Hematopoietic multipotent progenitor cell treated with erythropoietin and hydrocortisone succinate and interleukin-3 and kit ligand, for 6 days (in vitro differentiated cells): ENCODE measurements at places on chromosomes 16 and 17.

DNA sequence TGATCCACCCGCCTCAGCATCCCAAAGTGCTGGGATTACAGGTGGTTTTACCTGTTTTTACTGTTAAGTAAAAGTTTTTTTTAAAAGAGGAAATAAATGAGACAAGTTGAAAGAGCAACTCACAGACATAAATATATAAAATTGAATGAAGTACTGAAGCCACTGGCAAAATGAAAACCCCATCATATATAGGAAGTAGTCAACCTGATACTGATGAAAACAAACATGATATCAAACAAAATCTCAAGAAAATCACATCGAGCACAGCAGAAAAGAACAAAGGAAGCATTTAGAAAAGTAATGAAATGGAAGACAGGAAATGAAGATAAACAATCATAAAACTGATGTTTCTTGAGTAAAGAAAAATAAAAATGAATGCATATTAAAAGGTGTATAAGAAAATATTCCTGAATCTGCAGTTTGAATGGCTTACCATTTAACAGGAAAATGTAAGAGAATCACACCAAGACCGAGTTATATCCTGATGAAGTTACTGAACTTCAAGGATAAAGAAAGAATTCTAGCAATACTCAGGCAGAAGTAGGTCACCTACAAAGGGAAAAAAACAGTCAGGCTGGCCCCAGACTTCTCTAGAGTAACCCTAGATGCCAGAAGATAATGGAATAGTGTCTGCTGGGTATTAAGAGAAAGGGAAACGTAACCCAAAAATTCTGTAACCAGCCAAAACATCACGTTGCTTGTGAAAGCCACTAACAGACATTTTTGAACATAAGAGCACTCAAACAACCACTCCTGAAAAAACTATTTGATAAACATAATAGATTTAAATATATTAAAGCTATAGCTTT lies 31.5 kb downstream of the UBE2G1 start:
- no peak for DNase-seq

DNA sequence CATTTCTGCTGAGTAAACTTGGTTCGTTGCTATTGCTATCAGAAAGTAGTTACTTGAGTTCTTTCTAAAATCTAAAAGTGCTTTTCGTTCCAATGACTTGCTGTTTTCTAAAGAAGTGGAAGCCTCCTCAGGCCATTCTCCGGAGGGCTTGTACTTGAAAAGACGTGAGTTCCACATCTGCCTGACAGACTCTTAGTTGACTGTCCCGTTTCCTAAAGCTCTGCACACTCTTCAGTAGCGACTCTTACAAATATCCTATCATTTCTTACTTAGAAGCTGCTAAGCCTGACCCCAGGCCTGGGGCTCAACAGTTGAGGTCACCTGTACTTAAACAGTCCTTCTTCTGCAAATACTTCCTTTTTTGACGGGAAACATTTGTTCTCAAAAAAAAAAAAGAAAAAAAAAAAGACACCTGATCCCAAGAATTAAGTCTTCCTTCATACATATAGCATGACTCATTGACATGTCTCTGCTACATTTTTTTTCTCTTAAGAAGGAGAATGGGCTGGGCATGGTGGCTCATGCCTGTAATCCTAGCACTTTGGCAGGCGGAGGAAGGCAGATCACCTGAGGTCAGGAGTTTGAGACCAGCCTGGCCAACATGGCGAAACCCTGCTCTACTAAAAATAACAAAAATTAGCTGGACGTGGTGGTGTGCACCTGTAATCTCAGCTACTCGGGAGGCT lies 61.5 kb downstream of the DHRS7C start:
- DNase-seq = no peak

GRCh38 chr17:74432424-74432690 lies 469 bp downstream of the GPRC5C start:
- DNase-seq = no peak

- no peak for DNase-seq
These were observed 2.3 kb downstream of the VKORC1 start for GRCh38 chr16:31092330-31092729.

DNA sequence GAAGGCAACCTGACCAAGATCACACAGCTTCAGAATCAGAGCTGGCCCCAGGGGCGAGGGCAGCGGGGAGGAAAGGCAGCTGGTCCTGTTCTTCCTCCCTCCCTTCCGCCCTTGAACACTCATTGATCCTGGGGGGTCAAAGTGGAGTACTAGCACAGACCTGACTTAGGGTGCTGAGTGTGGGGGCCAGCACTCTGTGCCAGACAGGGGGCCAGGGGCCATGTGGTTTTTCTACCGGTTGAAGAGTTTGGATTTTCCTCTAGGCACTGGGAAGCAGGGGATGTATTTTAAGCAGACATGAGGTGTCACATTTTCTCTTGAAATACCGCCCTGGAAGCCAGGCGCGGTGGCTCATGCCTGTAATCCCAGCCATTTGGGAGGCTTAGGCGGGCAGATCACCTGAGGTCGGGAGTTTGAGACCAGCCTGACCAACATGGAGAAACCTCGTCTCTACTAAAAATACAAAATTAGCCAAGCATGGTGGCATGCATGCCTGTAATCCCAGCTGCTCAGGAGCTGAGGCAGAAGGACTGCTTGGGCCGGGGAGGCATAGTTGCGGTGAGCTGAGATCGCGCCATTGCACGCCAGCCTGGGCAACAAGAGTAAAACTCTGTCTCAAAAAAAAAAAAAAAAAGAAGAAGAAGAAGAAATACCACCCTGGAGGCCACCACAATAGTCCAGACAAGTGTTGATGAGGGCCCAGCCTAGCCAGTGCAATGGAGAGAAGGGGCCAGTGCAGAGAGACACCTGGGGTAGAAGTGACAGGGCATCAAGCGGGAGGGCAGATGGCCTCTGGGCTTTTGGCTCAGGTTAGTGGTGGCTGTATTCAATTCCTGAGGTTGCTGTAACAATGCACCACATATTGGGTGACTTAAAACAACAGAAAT lies 15.3 kb downstream of the OSBPL7 start:
- DNase-seq = no peak

- DNase-seq = no peak
These were observed 41.5 kb downstream of the SREBF1 start for GRCh38 chr17:17795296-17795695.

- DNase-seq = peak; percentile 72
These were observed 23.8 kb downstream of the COTL1 start for GRCh38 chr16:84593825-84594724.
